Activated gamma-delta T cell treated with anti-CD3 and anti-CD28 coated beads, Interleukin-2, amount 50 U/mL, for 16 hours (primary cell): ENCODE measurements at places on chromosomes 16 and 17.

- DNase-seq: no peak
These were observed 105.3 kb downstream of the SLC39A11 start for GRCh38 chr17:72987166-72987565.

GRCh38 chr17:72353502-72353901, 232.7 kb downstream of the SOX9 start:
- DNase-seq: no peak

- DNase-seq: no peak
These were observed 1.2 kb upstream of the DLX4 start for GRCh38 chr17:49967621-49968404.

DNA sequence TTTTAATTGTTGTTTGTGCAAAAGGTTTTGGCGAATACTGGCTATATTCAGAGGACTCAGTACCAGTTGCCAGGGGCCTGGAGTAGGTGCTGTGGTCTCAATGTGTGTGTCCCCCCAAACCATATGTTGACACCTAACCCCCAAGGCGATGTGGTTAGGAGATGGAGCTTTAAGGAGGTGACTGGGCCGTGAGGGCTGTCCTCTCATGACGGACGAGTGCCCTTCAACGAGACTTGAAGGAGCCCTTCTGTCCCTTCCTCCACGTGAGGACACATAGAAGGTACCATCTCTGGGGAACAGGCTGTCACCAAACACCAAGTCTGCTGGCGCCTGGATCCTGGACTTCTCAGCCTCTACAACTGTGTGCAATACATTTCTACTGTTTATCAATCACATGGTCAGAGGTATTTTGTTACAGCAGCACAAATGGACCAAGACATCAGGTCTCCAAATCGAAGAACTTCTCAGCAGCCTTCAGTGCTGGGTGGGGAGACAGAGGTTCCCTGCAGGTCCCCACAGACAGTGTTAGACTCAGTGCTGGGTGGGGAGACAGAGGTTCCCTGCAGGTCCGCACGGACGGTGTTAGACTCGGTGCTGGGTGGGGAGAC, 24.8 kb upstream of the METRNL start:
- DNase-seq: no peak

DNA sequence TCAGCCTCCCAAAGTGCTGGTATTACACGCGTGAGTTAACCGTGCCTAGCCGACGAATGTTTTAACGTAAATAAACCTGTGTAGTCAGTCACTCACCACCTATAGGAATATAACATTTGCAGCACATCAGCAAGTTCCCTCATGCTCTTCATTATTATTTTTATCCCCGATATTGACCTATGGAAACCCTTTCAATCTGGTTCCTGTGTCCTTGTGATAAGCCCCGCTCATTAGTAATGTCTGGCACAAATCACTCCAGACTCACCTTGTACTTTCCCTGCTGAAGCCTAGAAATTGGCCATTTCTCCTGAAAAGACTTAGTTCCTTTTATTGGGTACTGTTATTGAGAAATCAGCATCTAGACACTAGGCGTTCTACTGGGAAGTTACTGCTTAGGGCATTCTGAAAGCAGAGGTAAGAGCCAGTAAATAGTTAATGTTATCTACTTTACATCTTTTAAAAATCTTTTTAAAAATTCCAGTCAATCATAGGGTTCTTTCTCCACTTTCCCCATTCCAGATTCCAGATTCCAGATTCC, 1.5 kb upstream of the PHKG2 start:
- no peak for DNase-seq

GRCh38 chr16:1337486-1337885, 4.0 kb downstream of the BAIAP3 start:
- DNase-seq: no peak

DNA sequence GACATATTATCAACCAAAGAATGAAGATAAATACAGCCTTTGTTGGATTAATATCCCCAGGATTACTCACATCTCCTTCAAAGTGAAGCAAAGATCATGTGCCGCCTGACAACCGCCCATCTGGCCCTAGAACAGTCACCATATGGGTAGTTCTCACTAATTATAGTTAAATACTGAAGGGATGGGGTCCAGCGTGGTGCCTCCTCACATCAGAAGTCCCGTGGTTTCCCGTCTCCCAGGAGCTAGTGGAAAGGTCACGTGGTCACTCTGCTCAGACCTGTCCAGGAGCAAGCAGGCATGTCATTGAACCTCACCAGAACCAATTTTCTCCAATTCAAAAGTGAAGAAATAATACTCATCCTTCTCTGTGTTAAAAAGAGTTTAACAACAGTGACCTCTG, 434.5 kb downstream of the SHISA9 start:
- DNase-seq: no peak

DNA sequence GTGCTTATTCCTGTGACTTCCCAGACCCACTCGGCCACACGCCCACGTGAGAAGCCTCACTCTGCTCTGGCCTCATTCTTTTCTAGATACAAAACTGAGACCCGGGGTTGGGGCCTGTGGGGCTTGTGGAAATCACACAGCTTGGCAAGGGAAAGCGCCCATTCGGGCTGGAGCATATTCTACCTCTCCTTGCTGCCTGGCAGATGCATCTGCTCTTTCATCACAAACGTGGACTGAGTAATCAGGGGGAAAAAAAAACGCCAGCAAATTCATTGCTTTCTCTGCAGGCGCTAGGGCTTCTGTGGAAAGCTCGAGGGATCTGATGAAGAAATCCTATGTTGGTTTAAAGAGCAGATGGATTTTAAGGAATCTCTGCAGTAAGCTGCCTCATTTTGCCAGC, 44.4 kb downstream of the DNAH9 start:
- DNase-seq: no peak

GRCh38 chr16:79994418-79994817, 393.9 kb upstream of the MAF start:
- DNase-seq: no peak

GRCh38 chr16:82497139-82497538, 129.6 kb upstream of the CDH13 start:
- DNase-seq: no peak

DNA sequence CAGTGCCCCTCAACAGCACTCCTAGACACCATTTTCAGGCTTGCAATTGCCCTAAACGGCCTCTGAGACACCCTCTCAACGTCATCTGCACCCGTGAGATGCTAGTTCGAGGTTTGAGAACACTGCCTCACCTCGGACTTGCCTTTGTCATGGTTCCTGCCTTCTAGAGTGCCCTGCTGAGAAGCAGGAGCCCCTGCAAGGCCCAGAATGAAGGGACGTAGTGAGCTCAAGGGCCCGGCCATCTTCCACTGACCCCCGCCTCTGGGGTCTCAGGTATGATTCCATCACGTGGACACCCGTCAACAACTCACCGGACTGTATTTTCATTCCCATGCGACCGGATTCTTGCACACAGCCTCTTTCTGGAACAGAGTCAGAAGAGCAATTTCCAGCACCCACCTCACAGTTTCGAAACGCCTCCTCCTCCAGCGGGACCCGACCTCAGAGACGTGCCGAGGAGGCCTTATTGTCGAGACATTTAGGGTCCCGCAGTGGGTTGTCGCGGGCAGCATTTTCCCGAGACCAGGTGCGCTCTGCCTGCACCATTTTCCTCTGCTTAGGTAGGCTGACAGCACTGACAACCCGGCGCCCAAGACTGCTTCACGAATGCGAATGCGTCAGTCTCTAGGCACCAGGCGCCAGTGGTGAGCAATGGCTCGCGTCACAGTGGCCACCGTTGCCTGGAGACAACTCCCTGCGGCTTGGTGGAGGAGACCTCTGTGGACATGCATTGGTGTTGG, 999.9 kb downstream of the KCNJ18 start:
- DNase-seq: no peak

DNA sequence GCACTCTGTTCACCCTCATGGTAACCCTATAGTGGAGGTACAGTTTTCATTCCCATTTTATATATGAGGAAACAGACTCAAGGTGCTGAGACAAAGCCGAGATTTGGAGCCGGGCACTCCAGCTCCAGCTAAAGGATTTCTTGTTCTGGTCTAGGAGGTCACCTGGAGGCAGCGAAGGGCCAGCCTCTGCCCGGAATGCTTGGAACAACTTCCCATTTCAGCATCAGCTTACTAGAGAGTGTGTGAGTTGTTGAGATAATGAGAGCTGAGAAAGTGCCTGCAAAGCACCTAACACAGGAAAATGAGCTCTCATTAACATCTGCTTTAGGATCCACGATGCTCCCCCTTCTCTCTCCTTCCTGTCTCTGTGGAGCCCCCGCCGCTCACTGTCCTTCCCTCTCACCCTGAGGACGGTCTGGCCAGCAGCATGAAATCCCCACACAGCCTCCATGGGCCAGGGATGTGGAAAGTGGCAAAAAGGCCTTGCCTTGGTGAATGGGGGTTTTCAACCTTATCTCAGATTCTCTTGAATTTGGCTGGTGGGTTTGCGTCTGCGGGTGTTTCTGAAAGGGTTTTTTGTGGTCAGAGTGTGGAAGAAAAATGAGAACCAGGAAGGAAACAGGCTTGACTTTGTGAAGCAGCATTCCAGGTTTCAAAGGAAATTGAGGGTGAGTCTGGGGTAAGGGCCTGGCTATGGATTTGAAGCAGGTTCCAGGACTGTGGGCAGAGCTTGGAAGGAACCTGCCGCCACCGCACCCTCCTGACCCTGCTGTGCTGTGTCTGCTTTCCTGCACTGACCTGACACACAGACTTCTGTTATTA, 178.7 kb downstream of the FOXL1 start:
- no peak for DNase-seq

DNA sequence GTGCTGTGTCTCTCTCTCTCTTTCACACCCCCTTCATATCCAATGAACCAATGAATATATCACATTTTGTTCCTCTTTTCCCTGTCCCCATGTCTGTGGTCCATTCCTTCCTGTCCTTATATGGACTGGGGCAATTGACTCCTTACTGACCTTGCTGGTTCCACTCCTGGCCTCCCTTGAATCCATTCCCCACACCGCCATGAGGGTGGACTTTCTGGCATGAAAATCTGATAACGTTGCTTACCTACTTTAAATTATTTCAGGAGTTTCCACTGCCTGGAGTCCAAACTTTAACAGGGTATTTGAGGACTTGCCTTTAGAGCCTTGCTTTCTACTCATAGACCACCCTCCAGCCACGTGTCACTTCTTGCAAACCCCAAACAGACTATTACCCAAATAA, 12.1 kb upstream of the ARHGAP17 start:
- DNase-seq: no peak

DNA sequence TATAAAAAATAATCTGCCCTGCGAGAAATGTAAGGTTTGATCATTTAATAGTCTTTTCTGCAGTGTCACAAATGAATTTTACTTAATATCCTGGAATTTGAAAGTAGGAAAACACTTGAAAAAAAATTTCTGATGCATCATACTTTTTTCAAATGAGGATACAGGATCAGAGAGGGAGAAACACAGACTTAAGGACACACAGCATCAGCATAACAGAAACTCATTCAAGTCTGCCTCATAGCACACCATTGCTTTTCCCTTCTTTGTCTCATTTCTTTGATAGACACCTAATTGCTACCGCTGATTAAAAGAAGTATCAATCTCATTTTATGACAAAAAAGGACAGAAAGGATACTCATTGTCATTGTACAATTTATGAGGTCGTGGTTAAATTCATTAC, 319.0 kb downstream of the TMEM114 start:
- no peak for DNase-seq

- no peak for DNase-seq
These were observed 11.0 kb upstream of the C16orf74 start for GRCh38 chr16:85761861-85762260.

- DNase-seq: no peak
These were observed 1424.1 kb downstream of the CDH11 start for GRCh38 chr16:63697736-63698135.

DNA sequence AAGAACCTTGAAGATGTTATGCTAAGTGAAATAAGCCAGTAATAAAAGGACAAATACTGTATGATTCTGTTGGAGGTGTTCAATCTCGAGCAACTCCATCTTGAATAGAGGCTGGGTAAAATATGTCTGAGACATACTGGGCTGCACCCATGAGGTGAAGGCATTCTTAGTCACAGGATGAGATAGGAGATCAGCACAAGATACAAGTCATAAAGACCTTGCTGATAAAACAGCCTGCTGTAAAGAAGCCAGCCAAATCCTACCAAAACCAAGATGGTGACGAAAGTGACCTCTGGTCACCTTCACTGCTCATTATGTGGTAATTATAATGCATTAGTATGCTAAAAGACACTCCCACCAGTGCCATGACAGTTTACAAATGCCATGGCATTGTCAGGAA, 98.1 kb downstream of the RGS9 start:
- no peak for DNase-seq

DNA sequence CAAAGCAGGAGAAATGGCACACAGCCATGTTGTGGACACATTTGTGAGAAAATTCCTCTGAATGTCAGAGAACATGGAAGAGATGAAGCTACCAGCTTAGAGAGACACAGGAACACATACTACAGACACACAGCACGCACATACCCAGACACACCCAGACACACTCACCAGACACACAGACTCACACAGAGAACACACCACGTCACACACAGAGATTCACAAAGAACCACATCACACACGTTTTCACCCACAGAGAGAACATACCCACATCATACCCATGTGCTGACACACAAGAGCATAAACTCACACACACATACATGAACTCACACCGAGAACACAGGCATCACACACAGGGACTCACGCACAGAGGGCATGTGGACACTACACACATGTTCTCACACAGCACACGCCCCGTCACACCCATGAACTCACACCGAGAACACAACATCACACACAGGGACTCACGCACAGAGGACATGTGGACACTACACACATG, 124.9 kb downstream of the METRNL start:
- no peak for DNase-seq

DNA sequence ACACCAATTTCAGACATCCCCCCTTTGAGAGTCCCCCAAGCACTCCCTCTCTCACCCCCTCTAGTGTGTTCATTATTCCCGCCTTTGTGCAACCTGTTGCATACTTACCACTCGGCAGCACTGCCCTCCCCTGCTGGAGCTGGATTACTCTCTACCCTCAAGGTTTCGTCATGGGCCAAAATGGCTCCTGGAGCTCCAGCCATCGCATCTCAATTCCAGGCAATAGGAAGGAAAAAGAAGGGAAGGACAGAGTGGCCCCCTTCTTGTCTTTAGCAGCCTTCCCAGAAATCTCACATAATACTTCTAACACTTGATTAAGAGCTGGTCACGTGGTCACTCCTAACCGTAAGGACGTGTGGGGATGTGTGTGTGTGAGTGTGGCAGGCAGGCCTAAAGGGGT, 20.2 kb downstream of the TMEM186 start:
- DNase-seq: no peak

DNA sequence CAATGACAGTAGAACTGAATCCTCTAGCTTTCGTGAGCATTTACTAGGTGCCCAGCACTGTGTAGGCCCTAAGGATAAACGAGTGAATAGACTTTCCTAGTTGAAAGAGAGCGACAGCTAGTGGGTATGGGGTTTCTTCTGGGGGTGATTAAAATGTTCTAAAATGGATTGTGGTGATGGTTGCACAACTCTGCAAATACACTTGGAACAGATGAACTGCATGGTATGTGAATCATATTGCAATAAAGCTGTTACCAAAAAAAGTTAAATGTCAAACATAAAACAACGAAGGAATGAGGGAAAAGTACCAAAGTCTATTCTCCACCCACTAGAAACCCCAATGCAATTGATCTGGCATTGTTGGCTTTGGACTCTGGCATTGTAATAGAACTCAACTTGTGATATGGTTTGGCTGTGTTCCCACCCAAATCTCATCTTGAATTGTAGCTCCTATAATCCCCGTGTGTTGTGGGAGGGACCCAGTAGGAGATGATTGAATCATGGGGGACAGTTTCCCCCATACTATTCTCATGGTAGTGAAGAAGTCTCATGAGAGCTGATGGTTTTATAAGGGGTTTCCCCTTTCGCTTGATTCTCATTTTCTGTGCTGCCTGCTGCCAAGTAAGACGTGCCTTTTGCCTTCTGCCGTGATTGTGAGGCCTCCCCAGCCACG, 70.5 kb downstream of the MARF1 start:
- DNase-seq: no peak

GRCh38 chr17:49404906-49405305, 9.8 kb downstream of the PHB1 start:
- no peak for DNase-seq
